ENCODE measurements at places on chromosomes 6 and 20.

- DNase-seq, result no peak
Observed at GRCh38 chr20:47354714-47355488, 1.6 kb downstream of the ZMYND8 start.

DNA sequence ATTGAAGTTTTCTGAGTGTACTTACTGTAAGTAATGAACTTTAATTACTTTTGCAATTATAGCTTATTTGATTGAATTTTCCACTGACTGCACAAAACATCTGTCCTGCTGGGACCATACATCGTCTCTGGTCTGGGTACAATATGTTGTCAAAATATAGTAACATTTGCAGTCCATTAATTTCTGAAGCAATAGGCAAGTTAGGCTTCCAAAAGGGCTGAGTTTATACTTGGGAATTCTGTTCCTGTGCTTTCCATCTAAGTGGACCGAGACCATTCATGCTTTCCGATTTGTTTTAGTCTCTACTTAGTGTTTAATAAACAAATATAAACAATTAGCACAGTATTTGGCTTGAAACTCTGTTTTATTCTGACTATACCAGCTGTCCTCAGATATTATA, 139.3 kb downstream of the RFPL4B start:
- no peak for DNase-seq

DNA sequence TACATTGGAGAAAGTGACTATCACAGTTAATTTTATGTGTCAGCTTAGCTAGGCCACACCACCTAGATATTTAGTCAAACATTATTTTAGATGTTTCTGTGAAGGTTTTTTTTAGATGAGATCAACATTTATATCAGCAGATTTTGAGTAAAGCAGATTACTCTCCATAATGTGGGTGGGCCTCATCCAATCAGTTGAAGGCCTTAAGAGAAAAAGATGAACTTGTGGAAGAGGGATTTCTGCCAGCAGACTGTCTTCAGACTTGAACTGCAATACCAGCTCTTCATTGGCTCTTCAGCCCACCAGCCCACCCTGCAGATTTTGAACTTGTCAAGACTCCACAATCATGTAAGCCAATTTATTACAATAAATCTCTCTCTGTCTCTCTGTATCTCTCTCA, 25.1 kb upstream of the FBXO30 start:
- no peak for DNase-seq

DNA sequence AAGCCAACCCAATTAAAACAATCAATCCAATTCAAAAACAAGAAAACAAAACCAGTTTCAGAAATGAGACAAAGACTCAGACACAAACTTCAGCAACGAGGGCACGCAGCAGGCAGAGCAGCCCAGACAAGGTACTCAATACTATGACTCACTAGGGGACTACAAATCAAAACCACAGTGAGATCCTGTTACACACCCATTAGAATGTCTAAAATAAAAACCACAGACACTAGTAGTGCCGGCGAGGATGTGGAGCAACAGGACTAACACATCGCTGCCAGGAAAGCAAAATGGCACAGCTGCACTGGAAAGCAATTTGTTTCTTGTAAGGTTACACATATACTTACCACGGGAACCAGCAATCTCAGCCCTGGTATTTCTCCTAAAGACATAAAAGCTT, 28.4 kb upstream of the MAS1L start:
- no peak for DNase-seq

DNA sequence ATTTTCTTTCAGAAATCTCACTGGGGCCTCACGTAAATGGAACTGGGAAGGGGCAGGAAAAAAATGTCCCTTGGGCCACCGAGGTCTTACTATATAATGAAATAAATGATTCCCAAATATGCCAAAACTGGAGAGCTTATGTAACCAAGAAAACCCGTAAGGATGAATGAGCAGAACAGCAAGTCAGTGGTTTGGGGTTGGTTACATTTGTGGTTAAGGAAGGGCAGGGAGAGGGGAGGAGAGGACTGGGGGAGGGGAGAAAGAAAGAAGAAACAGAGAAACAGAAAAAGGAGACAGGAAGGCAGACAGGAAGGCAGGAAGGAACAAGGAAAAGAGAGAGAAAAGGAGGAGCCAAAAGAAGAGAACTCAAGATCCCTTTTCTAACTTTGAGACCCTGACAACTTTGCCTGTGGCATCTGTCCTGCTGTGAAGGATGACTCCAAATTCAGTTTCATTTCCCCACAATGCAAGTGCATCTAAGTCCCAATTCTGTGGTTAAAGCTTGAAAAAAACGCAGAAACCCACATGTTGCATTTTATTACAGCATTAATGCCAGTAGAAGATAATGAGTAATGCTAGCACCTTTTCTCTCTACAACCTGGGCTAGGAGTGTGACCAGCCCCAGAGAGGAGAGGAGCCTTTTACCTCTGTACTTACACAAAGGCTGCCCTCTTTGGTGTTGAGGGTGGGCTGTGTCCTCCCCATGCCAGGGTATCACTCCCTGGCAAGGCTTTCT, 10.8 kb upstream of the ARMC2 start:
- no peak for DNase-seq

GRCh38 chr6:7323074-7323473, 10.1 kb upstream of the SSR1 start:
- no peak for DNase-seq

DNA sequence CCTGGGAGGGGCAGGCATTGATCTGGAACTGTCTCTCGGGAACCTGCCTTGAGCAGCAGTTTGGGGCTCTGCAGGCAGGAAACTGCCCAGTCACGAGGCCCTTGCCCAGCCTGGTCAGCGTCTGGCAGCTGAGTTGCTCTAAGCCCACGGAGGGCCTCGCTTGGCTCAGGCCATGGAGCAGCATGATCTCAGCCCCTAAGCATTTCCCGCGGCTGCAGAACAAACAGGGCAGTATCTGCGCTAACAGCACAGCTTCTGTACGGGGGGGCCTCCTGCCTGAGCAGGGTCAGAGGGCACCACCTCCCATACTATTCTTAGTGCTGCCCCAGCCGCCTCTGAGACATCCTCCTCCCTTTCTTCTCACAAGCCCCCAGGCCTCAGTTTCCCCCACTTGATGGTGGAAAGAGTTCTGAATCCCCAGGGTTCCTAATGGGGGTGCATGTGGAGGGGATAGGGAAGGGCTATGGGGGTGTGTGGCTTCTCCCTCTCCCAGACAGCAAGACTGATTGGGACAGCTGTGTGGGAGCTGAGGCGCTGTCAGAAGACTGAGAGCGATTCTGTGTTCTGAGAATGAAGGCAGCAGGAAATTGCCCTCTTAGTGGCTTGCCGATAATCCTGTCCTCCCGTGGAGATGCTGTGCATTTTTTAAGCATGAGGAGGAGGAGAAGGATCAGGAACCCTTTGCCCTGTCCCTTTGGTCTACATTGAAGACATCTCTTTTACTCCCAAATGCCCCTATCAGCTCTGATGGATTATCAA, 46.4 kb downstream of the MOCS1 start:
- no peak for DNase-seq

- no peak for DNase-seq
Observed at GRCh38 chr20:59736366-59736765, 132.0 kb downstream of the PHACTR3 start.

DNA sequence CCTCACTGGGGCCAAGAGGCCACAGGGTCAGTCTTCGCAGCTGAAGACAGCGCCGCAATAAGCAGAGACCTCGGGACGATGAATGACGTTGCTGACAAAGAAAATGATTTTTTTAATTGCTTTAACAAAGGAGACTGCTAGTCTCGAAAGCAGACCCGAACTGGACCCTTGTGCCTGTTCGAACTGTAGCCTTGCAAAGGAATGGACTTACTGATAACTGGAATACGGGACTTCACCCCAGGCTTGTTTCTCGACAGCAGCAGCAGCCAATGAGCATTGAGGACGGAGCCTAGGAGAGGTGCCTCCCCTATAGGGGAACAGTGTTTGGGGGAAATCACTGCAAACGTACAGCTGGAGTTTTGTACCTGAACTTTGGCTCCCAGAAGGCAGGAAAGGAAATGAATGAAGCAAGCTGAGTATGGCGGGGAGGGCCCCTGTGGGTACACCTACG, 1.3 kb upstream of the TAF4 start:
- DNase-seq, result no peak

DNA sequence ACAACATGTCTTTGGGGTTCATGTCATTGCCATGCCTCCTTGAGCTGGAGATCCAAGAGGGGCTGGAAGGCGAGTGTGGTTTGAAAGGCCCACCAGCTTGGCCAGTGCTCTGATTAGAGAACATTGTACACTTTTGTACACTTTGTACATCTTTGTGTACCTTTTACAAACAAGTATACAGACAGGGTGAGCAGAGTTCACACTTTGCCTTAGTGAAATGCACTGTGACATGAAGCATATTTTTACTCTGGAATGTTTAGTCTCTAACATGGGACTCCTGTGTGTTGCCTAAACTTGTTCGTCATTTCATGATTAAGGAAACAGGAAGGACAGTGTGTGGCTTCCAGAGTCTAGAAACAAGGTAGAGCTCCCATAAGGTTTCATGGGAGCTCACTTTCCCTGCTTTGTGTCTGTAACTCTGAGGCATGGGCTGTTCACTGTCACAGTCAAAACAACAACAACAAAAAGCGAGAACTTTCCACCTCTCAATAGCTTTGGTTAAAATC, 225.8 kb upstream of the SOX4 start:
- DNase-seq, result no peak

DNA sequence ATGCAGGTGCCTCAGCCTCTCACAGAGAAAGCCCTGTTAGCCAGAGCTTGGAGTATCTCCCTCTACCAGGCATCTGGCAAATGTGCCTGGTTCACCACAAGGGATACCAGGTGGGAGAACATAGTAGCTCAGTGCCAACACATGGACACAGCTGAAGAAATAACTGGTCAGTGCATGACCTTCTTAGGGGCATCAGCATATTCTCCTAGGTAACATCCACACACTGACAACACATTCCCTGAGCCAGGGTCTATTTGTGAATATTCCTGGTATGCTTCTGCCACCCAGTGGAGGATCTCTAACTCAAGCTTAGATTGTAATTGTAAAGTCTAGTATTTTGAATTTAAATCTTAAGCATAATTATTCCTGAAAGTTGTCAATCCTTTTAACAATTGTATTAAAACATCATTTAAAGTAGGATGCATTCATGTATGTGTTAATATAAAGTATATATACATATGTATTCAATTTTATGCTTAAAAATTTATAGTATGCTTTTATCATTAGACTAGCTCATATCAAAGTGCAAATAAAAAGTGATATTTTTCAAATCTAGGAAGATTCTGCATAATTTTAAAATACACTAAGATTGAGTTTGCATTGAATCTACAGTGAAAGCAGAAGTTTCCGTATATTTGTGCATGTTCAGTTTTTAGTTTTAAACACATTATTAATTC, 45.3 kb upstream of the COL21A1 start:
- DNase-seq, result no peak

- DNase-seq, result no peak
Observed at GRCh38 chr20:1377984-1378734, 14.7 kb downstream of the FKBP1A start.

DNA sequence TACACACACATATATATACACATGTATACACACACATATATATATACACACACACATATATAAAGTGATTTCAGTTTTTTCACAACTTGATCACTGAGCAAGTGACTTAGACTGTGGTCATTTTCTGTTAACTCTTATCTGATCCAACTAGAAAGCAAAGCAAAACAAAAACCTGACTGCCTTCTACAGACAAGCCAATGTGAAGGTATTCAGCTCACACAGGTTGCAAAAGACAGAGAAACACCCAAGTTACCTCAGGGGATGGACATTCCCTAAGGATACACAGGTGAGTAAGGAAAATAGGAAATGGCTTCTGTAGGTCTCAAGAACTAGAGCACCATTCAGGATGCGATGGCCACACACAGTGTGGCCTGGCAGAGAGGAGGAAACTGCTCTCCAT, 58.4 kb upstream of the IER3 start:
- DNase-seq, result no peak

DNA sequence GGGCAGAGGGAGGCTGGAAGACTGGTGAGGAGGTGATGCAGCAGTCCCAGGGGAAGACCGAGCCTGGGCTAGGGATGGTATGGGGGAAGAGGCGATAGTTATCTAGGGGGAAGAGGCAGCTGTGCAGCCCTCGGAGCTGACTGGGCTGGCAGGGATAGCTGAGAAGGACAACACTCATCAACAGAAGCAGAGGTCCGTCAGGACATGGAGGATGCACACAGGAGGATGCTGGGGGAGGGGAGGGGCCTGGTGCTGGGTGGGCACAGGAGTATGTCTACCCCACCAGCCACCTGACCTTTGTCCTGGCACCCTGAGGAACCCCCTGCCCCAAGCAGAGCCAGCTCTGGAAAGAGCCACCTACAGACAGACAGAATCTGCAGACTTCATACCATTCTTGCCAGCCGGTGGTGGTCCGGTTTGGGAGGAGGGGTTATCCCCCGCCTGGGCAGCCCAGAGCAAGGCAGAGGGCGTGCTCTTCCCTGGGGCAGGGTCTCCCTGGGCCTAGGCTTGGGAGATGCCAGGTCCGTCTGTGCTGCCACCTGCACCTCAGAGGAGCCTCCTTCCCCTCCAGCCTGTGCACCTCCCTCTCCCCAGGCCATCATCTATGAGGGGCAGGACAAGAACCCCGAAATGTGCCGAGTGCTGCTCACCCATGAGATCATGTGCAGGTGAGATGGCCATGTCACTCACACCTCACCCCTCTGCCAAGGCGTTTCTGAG, 14.9 kb downstream of the EBF4 start:
- no peak for DNase-seq

- no peak for DNase-seq
Observed at GRCh38 chr20:52992632-52993031, 20.5 kb downstream of the TSHZ2 start.

GRCh38 chr20:4104045-4104444, 88.7 kb upstream of the RNF24 start:
- DNase-seq, result no peak

- DNase-seq, result no peak
Observed at GRCh38 chr6:95660544-95660943, 83.2 kb downstream of the MANEA start.

- no peak for DNase-seq
Observed at GRCh38 chr6:155510879-155511278, 55.2 kb upstream of the NOX3 start.

- DNase-seq, result no peak
Observed at GRCh38 chr6:71411882-71412281, 123.3 kb downstream of the OGFRL1 start.

GRCh38 chr20:25251558-25251957, 3.7 kb downstream of the PYGB start:
- no peak for DNase-seq

- no peak for DNase-seq
Observed at GRCh38 chr6:113565306-113565705, 291.8 kb upstream of the MARCKS start.

GRCh38 chr6:125175466-125176048, 22.0 kb downstream of the TPD52L1 start:
- DNase-seq, result no peak

- DNase-seq, result no peak
Observed at GRCh38 chr6:155186052-155186658, 77.7 kb upstream of the CLDN20 start.
